ENCODE measurements at places on chromosomes 16 and 17.

DNA sequence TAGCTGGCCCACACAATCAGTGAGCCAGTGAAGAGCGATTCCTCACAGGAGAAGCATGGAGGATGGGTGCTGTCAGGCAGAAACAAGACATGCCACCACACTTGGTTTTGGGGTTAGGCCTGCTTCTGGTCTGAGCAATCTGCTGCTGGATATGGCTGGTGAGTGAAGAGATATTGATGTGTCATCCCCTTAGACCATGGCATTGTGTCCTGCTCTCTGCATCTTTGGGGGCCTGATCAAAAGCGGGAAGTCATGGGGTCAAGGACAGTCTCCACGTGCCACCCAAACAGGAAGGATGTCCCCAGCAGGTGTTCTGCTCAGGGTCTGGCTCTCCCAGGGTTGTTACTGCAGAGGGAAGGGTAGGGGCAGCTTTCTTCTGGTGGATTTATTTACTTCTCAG is 140.7 kb downstream of the PRKCB start:
- no peak for DNase-seq

DNA sequence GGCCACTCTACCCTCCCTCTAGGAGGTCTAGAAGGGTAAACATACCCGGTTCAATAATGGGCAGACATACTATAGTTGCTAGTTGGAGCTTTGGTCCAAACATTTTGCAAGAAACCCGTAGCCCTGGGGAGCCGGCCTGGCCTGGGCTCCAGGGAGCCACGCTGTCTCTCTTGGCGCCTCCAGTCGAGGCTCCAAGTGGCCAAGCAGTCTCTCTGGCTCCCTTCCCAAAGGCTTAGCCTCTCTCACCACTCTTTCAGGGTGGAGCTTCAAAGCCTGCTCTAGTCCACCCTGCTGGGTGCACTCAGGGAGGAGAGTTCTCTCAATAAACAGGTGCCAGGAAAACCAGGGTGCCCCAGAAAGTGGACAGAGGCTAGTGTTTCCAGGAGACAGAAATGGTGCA is 32.2 kb downstream of the RCVRN start:
- DNase-seq: no peak

GRCh38 chr16:14364386-14365199 is 265.5 kb downstream of the PARN start:
- DNase-seq: no peak

DNA sequence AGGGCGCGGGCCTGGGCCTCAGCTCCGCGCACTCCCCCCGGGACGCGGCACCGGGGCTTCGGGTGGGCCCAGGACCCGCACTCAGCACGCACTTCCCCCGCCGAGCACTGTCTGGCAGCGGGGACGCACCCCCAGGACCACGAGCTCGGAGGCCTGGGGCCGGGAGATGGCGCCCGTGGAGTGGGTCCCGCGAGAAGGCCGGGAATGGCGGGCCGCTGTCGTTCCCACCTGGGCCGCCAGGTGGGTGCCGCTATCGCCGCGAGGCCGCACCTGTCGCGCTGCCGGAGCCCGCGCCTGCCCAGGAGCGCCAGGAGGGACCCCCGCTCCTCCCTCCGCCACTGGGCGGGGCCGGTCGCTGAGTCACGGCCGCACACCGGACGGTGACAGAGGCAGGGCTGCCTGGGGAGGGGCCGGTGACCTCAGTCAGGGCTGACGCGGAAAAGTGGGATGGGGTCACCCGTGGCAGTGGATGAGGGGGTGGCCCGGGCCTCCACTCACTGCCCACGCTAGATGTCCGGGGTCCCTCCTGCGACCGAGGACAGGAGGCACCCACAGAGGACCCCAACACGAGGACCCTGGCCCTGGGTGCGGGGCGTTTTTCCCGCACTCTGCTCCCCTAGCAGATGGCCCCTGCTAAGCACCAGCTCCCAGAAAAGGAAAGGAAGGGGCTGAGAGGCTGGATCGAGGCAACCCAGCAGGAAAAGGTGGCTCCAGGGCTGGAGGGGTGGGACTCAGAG is 6.9 kb upstream of the ACTG1 start:
- no peak for DNase-seq

GRCh38 chr17:76682296-76682695 is 28.5 kb downstream of the MXRA7 start:
- DNase-seq: no peak

Measured in fibroblast of the conjunctiva (primary cell).